ENCODE measurements at places on chromosomes 6 and 20. TPM values are rescaled to one million over a fixed set of nuclear protein-coding genes. Genes with fewer than 3 reads are reported as not detected.

Gene PI3
- total RNA-seq, result not detected

Gene KHDC1L
- not detected for total RNA-seq

Gene LGSN
- total RNA-seq, result not detected

Gene SEL1L2
- total RNA-seq, result not detected

Gene ADGB
- total RNA-seq, result not detected

Gene LY6G6D
- total RNA-seq, result not detected

Gene ZMYND8
- total RNA-seq, result 10.8 TPM

Gene BTN1A1
- not detected for total RNA-seq
